ENCODE measurements at places on chromosomes 1 and 21.

DNA sequence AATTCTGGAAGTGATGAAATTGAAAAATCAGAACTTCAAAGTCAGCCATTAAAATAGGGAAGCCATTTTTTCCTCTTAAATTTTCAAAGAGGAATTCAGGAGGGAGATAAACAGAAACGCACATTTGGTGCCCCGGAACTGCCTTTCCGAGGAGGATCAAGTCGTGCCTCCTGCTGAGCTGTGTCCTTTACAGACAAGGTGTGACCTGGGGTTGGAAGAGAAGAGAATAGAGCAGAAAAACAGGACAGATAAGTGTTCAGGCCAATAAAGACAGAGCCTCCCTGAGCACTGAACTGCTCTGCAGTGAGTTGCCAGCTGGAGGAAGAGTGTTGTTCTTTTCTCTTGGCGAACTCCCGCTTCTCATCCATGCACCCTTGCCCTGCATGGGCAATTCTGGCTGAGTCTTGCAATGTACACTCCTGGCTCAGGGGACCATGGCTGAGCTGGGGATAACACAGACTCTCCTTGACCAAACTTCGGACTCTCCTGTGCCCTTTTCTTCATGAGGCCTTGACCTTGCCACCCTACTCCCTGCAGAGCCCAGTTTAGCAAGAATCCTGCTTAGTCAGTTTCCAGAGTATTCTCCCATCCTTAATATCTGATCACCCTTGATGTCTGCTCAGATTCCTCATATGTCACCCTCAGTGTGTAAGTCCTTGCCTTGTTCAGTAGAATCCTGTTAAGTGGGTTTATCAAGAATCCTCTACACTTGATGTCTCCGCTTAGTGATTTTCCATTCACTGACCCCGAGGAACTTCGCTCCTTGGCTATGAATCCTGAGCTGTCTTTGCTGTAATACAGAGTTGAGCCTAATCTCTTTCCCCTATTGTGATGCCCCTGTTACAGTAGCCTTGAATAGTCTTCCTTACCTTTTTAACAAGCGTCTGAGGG, 1.3 kb upstream of the MTARC1 start:
- no peak for DNase-seq

DNA sequence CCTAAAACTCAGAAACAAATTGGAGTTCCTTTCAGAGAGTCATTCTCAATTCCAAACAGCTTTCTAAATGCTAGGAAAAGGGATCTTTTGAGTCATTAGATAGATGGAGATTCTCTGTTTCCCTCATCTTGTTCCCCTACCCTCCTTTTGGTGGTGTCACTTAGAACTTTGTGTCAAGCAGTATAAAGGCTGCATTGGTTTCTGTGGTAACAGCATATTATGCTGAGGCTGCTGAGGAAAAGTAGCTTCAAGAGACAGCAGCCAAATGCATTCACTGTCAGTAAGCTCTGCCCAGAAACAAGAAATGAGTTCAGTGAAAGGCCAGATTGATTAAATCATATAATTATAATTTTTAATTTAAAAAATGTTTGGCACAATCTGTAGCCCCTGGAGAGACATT, 144.1 kb downstream of the LRRC40 start:
- DNase-seq, result no peak

DNA sequence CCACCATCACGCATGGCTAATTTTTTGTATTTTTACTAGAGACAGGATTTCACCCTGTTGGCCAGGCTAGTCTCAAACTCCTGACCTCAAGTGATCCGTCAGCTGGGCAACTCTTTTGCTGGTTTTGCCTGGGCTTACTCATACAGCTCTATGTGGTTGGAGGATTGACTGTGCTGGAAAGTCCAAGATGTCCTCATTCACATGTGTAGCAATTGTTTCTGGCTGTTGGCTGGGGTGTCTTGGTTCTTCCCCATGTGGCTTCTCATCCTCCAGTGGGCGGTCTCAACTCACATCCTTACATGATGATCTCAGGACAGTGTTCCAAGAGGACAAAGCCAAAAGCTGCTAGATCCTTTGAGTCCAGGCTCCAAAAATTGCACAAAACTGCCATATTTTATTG, 53.3 kb downstream of the TEX35 start:
- DNase-seq, result no peak

DNA sequence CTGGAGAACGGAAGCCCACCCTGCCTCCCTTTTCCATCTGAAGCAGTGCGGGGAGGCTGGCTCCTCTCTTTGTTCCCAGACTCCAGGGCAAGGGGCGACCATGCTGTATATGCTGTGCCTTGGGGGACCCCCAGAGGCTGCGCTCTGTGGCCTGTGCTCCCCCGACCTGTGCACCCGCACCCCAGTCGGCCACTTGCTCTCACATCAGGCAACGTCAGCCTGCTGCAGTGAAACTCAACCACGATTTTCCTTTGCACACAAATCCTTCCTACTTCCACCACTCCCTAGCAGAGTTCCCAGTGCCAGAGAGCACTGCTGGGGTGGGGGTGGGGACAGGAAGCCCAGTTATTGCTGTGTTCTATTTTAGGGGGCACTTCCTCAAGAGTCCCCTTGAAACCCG, 52.5 kb downstream of the SIM2 start:
- no peak for DNase-seq

- DNase-seq, result no peak
Observed at GRCh38 chr1:21668232-21668950, 766 bp downstream of the RAP1GAP start.

DNA sequence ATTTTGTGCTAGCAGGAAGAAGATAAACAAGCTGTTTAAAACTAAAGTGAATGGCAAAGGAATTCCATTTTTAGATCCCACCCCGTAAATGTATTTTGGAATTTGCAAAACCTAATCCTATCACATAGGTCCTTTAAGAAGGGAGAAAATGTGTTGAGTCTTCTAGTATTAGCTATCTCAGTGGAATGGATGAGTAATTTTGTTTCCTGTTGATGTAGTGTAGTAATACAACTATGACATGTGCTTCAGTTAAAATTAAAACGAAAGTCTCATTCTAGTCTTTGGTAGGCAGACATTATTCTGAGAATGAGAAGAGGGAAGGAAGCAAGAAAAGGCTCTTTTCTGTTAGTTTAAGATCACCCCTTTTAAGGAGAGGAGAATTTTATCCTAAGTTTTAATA, 265.9 kb upstream of the C1orf105 start:
- DNase-seq, result no peak

GRCh38 chr1:154351363-154352068, 26.2 kb downstream of the ATP8B2 start:
- no peak for DNase-seq

DNA sequence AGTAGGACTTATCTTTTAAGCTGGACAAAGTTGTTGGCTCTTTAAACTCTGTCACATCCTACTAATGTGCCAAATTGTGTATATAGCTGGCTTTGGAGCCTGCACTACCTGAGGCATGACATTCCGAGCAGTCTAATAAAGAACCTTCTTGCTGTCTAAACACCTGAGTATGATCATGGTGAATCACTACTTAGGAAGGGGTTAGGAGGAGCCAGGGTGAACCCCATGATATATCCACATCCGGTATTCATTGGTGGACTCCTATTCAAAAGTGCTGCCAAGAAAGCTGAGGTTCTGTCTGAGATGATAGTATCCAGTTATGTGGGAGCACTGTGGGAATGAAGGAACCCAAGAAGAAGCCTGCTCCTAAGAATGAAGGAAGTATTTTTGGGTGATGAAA, 27.1 kb downstream of the CRNN start:
- no peak for DNase-seq

DNA sequence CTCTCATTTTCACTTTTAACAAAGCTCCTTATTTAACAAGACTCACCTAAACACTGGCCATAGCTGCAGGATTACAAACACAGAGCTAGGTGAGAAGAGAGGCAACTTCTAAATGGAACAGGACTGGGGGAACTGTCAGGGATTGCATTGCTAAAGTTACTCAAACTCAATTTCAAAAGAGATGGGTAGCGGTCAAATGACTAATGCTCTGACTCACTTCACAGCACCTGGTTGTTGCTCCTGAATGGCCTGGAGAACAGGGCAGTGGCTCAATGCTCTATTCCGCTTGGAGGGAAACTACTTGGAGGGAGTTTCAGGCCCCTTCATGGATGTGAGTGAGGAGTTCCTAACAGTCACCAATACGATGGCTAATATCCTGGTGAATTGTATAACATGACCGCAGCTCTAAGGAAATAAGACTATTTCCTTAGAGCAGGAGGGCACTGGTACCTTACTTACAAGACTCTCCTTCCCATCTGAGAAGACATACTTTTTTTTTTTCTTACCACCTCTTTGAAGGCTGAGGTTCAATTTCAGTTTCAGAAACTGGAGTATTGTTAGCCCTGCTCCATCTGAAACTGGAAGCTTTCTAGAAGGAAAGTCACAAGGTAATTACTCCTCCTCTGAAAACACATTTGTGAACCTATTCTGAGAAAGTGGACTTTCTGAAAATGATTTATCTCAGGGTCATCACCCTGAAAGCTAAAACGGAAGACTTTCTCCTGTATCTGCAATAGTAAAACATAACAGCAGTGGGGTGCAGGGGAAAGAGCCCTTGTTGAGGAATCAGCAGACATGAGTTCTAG, 9.5 kb downstream of the DPT start:
- DNase-seq, result no peak

GRCh38 chr1:30104551-30104950, 618.8 kb downstream of the MATN1 start:
- no peak for DNase-seq

DNA sequence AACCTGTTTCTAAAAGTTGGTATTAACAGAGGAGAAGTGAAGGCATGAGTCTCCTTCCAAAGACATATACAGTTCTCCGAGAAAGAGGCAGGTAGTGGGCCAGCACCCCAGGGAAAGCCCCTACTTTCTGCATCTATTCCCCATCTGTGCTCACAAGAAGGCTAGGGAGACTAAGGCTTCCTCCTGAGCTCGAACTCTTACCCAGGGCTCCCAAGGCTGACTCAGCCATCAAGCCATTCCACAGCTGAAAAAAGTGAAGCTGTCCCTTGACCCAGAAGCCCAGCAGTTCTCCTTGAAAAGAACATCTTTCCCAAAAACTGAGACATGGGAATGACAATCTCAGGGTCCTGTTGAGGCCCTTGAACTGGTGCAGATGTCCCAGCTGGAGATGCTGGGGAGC, 1.9 kb upstream of the PADI3 start:
- no peak for DNase-seq

GRCh38 chr1:59526240-59526639, 229.3 kb downstream of the FGGY start:
- DNase-seq, result no peak

- no peak for DNase-seq
Observed at GRCh38 chr1:161153176-161153575, 602 bp upstream of the UFC1 start.

DNA sequence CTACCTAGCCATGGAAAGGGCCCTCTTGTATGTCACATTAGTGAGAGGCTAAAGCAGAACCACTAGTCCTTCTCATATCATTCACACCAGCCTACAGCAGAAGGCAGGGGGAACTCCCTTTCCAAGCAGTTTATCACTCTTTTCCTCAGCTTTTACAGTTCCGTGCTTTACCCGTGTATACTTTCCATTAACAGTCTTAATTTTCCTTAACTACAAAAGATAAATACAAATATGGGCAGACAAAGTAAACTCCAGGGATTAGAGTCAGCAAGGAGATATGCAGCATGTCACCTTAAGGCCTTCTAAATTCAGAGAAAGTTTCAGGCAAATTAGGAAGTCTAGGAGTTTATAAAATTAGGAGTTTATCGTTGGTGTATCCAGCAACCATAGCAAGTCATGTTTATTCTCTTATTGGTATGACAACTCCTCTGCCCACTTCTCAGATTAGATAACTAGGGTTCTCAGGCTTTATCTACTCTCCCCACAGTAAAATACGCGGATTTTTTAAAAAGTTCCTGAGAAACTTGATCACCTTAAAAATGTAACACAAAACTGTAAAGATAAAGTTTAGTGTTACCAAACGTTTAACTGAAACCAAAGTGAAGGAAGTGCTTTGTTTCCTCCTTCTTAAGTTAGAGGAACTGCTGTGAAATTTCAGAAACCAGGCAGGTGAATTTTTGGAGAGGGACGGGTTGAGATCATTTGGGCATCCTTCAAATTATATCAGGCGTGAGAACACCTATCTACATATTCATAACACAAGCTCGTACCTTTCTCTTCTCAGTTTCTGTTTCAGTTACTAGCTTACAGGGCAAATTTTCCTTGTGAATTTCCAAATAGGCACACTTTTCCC, 42.7 kb upstream of the SLC19A2 start:
- no peak for DNase-seq

DNA sequence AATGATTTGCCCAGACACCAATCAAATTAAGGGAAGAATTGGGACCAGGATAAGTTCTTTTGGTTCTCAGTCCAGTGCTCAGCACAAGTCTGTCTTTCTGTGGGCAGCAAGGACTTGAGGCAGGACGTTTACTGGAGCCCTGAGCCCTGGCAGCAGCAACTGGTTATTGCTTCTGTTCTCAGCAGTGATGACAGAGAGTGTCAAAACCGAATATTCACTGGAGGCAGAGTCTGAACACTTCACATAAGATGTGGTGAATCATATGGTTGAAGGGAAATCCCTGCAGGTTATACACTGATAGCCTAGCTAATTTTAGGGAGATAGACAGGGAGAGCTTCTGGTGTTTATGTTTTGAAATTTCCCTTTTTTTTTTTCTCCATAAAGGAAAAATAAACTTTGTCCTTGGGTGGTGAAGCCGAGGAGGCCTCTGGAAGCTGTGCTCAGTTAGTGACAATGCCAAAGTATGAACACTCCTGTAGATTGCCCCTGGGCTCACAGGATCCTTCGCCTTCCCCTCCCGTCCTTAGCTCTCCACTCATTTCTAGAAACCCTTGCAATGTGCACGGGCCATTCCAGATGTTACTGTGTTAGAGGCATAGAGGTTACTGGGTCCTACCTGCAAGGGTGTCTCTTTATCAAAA, 26.3 kb upstream of the TSPAN2 start:
- DNase-seq, result no peak

DNA sequence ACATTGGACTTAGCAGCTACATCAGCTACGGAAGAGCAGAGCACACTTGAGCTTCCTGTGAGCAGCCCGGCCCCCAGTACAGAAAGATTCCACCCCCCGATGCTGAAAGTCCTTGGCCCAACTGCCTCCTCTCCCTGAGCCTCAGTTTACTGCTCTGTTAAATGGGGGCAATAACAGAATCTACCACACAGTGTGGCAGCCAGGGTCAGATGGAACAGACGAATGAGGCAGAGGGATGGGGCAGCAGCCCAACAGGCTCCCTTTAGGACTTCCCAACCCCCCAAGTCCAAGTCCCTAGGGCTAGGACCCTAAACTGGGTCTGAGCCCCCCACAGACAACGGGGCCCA, 22.9 kb upstream of the C1QA start:
- no peak for DNase-seq

- no peak for DNase-seq
Observed at GRCh38 chr1:21110163-21110562, 66.5 kb downstream of the EIF4G3 start.

DNA sequence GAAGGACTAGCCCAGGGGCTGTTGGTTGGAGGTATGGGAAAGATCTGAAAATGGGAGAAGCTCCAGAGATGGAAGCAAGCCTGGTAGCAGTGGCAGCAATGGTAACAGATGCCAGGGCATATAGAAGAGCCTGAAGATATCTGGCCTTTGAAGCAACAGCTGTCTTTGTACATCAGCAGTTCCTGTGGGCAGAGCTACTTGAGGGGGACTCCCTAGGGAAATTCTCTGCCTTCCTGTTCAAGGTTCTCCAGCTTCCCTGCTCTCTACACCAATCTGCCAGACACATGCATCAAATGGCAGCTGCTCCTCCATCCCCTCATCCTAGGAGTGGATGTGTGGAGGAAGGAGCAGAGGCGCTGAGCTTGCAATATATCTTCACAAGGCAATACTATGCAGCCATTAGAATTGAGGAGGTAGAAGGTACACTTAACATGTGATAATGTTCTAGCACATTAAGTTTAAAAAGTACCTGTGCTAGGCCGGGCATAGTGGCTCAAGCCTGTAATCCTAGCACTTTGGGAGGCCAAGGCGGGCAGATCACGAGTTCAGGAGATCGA, 2.2 kb downstream of the TMEM35B start:
- DNase-seq, result no peak
